H7 (cell line): ENCODE measurements at places on chromosomes 11 and 22. TPM values are rescaled to one million over a fixed set of nuclear protein-coding genes. Genes with fewer than 3 reads are reported as not detected.
A peak's percentile ranks its signal among the peaks of the same experiment; 100 is the strongest.

- DNase-seq, result no peak
These were observed 1154.3 kb downstream of the FAM181B start for GRCh38 chr11:81579339-81579738.

DNA sequence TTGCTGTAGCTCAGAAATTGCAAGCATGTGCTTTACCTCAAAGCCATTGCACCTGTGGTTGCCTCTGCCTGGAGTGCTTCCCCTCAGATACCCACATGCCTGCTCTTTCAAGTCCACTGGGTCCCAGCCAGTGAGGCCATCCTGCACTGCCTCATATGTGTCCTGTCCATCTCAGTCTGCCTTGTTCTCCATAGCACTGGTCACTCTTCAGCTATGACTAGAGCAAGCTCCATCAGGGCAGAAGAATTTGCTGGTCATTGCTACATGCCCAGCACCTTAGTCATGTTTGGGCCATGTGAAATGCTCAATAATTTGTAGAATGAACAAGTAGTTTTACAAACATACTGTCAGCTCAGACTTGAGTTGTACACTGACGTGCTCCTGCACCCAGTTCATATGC is 64.4 kb upstream of the HORMAD2 start:
- DNase-seq, result no peak

- DNase-seq, result peak; percentile 86
These were observed 155.1 kb upstream of the CADM1 start for GRCh38 chr11:115659061-115659963.

DNA sequence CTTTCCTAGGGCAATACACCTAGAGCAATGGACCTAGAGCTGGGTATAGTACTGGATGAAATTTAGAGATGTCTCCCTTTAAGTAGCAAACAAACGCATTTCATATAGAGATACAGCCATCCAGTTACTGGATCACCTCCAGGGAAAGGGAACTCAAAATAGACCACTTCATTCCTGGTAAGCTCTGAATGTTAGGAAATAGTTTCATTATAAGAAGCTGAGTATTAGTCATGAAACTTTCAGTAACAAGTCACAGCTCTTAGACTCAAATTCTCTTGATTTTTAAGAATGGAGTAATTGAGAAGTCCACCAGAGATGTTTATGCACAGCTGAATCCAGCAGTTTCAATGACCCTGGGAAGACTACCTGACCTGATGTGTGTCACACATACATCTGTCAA is 221.9 kb downstream of the FAM76B start:
- DNase-seq, result no peak

DNA sequence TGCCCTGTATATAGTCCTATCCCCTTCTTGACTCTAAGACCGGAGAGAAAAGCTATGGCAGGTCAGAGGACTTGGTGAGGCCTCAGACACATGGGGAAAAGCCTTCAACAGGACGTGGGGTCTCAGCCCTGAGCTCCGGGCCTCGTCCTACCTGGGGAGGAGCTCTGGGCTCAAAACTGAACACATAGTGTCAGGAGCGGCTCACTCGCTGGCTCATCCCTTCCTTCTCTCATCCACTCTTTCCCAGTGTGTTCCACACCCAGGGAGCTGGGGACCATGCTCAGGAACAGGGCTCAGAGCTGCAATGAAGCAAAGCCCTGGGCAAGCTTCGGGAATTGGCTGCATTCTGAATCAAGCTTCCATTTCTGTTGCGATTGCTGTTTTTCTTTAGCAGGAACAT is 14.5 kb downstream of the ADAMTS15 start:
- DNase-seq, result no peak

- peak; percentile 47 for DNase-seq
These were observed 50.5 kb upstream of the LRRC55 start for GRCh38 chr11:57131080-57131790.

- peak; percentile 20 for DNase-seq
These were observed 67.6 kb downstream of the MPPED1 start for GRCh38 chr22:43479301-43479950.

DNA sequence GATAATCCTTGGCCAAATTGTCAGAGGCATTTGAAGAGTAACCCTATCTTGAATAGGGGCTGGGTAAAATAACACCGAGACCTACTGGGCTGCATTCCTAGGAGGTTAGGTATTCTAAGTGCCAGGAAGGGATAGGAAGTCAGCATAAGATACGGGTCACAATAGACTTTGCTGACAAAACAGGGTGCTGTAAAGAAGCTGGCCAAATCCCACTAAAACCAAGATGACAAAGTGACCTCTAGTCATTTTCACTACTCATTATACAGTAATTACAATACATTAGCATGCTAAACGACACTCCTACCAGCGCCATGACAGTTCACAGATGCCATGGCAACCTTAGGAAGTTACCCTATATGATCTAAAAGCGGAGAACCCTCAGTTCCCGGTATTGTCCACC is 964 bp upstream of the REXO2 start:
- peak; percentile 18 for DNase-seq

DNA sequence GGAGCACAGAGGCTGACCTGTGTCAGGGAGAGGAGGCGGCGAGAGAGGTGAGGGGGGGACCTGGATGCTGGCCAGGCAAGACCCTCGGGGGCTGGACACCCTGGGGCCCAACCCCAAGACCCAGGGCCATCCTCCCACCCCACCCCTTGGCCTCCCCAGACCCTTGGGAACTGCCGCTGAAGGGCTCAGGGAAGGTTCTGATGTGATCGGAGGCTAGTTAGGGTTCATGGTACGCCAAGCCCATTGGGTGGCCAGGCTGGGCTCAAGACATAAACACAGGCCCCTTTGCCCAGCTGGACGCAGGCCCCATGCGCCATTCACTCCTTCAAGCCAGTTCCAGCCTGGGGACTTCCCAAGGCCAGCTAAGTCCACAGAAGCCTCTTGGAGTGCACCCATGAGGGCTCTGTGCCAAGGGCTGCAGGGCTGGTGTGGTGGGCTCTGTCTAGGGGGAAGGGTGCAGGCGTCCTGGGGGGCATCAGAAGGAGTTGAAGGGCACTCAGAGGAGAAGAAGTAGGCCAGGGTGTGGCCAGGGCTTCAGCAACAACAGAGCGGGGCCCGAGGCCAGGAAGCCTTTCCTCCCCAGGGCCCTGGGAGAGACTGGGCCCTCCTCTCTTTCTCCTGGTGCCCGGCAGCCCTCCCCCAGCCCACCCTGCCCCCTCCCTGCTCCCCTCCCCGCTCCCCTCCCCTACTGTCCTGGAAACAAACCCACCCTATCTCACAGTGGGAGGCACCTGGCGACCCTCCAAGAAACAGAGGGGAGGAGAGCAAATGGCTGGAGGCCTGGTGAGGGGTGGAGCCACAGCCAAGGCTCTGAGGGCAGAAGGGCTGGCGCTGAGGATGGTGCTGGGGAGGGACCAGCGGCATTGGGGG is 12.9 kb downstream of the TSPAN32 start:
- DNase-seq, result peak; percentile 31

- no peak for DNase-seq
These were observed 64.7 kb downstream of the LDLRAD3 start for GRCh38 chr11:36008584-36008983.

The MEI1 gene
- not detected in 2 replicates for total RNA-seq

The TNNT3 gene
- total RNA-seq, result not detected in 2 replicates

The RGL4 gene
- total RNA-seq, result not detected in 2 replicates

The SLC16A8 gene
- total RNA-seq, result not detected in 2 replicates

The SLC22A9 gene
- not detected in 2 replicates for total RNA-seq
